ENCODE measurements at places on chromosomes 6 and 20. TPM values are rescaled to one million over a fixed set of nuclear protein-coding genes. Genes with fewer than 3 reads are reported as not detected.

PTK7 gene
- total RNA-seq: 308 TPM

RPP21 gene
- 41.2 TPM for total RNA-seq

TMEM200A gene
- total RNA-seq: 11.3 TPM

CFAP61 gene
- total RNA-seq: not detected

PLA2G7 gene
- 0.49 TPM for total RNA-seq

ASIP gene
- not detected for total RNA-seq

LRFN2 gene
- total RNA-seq: not detected

GRCh38 chr20:38112261-38112929 lies 52.7 kb downstream of the TGM2 start:
- no peak for DNase-seq

- no peak for DNase-seq
Measured at GRCh38 chr20:38581013-38581412, at the start of gene ADIG. Gene ADIG, plus strand, starts transcription at chr20:38581197. Its CDS starts 54 bp downstream, at chr20:38581251.

DNA sequence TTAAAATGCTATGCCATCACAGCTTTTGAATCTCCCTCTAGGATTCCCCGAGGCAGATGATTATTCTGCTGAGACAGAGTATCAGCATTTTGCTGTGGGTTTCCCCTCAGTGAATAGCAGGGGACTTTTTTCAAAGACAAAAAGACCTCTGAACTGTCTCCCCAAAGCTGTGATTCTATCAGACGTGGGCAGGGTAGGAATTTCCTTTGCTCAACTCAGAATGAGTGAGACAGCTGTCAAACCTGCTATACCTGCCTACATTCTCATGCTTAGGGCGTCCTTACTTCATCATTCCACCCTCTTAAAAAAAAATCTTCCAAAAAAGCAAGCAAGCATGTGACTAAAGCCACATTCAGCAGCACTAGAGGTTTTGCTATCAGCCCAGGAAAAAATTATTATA lies 147.6 kb upstream of the FAM83B start:
- no peak for DNase-seq

GRCh38 chr20:54179946-54180345 lies 6.2 kb upstream of the CYP24A1 start:
- no peak for DNase-seq

DNA sequence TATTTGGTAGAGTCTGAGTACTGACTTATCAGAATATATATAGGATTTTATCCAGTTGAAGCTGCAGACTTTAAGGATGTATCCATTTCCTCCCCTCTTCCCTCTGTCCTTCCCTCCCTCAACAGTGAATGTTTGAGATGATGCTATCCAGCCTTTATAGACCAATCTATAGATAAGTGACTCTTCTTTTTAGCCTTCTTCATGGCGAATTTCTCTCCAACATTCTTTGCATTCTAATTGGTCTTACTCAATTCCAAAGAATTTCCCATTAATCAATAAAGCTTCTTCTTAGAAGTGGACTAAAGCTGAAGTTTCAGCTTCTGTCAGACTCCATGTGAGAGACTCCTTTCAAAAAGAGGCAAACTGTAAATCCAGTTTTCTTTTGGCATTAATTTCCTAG lies 99.3 kb downstream of the AIG1 start:
- no peak for DNase-seq

GRCh38 chr20:32513031-32513866 lies 71.9 kb downstream of the NOL4L start:
- no peak for DNase-seq

GRCh38 chr6:118752803-118753202 lies 101.4 kb upstream of the CEP85L start:
- DNase-seq: no peak

GRCh38 chr6:112004201-112005012 lies 49.5 kb upstream of the CCN6 start:
- DNase-seq: no peak

DNA sequence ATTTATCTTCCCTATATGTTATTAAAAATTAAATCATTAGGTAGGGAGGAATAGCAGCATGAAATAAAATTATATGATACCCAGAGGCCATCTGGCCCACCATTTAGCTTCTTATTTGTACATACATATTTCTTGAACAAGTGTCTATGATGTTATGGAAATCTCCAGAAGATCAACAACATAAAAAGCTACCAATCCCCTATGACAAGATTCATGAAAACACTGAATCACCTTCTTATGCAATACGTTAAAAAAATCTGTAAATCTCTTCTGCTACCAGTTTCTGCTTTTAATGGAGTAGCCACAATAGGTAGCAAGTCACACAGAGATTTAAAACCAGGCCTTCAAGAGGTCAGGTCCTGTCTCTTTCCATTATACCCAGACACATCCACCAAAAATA lies 125.8 kb upstream of the ENPP5 start:
- DNase-seq: no peak

- DNase-seq: no peak
Measured at GRCh38 chr6:15343490-15344191, 97.8 kb downstream of the JARID2 start.

GRCh38 chr6:127115084-127115655 lies 3.3 kb upstream of the RSPO3 start:
- DNase-seq: no peak

GRCh38 chr20:37528446-37529213 lies 954 bp upstream of the BLCAP start:
- DNase-seq: no peak

- no peak for DNase-seq
Measured at GRCh38 chr20:24134284-24134683, 145.7 kb upstream of the GGTLC1 start.

- DNase-seq: no peak
Measured at GRCh38 chr6:14533446-14533845, 415.9 kb downstream of the CD83 start.

DNA sequence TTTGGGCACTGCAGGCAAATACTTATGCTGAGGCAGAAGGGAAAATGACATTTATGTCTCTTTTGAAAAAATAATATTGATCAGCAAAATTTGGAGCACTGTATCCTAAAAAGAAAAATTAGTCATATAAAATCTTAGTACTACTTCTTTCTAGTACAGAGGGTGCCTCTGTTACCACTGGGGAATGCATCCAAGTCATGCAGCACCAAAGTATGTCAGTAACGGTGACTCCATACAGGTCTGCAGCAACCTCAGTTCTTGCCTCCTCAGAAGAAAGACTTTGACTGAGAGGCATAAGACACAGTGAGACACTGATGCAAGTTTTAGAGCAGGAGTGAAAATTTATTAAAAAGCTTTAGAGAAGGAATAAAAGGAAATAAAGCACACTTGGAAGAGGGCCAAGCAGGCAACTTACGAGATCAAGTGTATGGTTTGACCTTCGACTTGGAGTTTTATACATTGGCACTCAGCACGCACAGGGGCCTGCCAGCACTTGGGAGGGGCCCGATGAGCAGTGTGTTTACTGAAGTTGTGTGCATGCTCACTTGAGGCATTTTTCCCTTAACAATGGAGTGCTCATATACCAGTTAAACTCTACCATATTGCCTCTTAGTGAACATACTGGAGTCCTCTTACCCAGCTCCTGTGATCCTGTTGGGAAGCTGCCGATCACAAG lies 1244.8 kb downstream of the EPHA7 start:
- DNase-seq: no peak

DNA sequence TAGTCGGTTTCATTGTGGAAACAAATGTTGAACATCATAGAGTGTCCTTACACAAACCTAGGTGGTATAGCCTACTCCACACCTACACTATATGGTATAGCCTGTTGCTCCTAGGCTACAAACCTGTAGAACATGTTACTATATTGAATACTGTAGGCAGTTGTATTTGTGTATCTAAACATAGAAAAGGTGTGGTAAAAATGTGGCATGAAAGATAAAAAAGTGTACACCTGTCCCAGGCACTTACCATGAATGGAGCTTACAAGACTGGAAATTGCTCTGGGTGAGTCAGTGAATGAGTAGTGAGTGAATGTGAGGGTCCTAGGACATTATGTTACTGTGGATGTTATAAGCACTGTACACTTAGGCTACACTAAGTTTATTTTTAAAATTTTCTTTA lies 103.0 kb downstream of the ZFAND3 start:
- DNase-seq: no peak

GRCh38 chr20:3990716-3991115 lies 24.6 kb downstream of the RNF24 start:
- no peak for DNase-seq

DNA sequence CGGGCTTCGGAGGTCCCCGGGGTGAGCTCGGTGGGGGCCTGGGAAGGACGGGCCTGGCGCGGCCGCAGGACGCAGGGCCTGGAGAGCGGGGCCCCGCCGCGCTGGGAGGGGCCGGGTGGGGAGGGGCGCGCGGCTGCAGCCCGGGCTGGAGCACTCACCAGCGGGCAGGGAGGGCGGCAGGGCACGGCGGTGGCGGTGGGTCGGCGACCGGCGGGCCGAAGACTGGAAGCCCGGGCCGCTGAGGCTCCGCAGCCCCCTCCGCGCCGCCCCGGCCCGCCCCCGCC lies at the start of gene GATA5:
GATA5 (minus strand) TSS at position 224 of the 284 bp plus-strand sequence. CDS start 474 bp downstream, outside the sequence.
- no peak for DNase-seq

DNA sequence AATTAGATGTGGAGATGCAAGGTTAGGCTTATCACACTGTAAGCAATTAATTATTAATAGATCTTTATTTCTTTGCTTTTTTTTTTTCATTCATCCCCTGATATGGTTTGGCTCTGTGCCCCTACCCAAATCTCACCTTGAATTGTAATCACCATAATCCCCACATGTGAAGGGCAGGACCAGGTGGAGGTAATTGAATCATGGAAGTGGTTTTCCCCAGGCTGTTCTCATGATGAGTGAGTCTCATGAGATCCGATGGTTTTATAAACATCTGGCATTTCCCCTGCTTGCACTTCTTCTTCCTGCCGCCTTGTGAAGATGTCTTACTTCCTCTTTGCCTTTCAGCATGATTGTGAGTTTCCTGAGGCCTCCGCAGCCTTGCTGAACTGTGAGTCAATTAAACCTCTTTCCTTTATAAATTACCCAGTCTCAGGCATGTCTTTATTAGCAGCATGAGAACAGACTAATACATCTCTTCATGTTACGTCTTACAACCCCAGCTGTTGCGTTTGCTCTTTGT lies 333.8 kb downstream of the CDH26 start:
- no peak for DNase-seq

- DNase-seq: no peak
Measured at GRCh38 chr20:5374171-5374570, 57.4 kb upstream of the PROKR2 start.

- DNase-seq: no peak
Measured at GRCh38 chr20:18728165-18728869, 85.3 kb upstream of the SCP2D1 start.

DNA sequence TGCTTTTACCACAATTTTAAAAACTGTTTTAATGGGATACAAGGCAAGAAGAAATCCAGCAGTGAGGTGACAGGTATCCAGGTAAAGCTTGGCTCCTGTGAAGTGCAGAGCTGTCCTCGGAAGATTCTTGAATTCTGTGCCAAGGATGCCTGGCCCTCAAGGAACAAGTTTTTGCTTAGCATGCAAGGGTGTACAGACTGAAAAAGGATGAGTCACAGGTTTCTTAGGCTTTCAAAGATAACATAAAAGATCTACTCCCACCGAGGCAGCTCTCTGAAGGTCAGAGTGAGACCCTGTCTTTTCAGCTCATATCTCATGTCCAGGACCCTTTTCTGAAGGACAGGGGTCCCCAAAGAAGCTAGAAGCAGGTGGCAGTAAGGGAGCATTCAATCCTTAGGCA lies 83.3 kb downstream of the CHD6 start:
- no peak for DNase-seq

DNA sequence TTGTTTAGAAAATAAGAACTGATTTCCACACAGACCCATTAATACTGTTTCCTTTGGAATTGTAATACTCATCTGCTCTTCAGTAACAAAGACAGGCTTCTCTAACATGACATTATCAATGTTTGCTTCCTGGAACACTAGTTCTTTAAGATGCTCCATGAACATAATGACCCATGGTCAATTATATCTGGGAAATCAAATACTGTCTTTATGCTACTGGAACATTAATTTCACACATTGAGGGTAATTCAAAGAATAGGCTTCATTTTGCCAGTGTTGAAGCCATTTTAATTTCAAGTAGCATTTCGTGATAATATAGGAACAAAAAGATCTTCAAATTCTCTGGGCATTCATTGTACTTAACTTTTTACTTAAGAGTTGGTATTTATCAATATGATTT lies 80.9 kb downstream of the OPN5 start:
- no peak for DNase-seq

- no peak for DNase-seq
Measured at GRCh38 chr6:115969930-115970273, 90.8 kb downstream of the FRK start.

DNA sequence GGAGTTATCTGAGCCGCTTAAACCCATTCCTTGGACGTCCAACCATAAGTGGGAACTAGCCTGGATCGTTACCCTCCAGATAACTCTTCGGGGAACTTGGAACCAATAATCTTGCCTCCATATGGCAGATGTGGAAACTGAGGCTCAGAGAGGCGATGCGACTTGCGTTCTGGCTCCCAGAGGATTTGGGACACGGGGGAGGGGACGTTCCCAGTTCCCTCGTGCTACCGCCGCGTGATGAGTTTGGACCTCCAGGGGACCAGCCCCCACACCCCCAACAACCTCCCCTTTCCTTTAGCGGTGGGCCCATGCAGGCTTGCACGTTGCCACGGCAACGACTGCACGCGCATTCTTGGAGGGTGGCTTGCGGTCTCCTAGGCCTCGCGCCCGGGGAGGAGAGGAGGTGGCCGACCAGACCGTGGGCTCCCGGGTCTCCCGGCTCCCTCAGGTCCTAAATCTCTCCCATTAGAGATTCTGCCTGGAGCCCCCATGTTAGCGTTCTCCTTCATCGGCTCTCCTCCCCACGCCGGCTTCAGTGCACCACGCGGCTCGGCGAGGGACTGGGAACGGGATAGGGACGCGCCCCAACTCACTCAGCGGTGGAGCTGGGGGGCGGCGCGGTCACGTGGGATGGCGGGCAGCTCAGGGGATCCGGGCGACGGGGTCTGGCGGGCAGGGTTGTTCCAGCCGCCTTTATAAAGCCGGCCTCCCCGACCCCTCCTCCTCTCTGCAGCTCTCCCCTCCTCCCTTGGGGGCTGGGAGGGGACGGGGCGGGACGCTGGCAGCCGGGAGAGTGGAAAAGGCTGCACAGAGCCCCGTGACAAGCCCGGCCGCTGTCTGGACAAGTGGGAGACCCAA lies at the start of gene PLTP:
PLTP (minus strand) TSS at position 670 of the 858 bp plus-strand sequence. CDS start 703 bp downstream, outside the sequence.
- peak; percentile 75 for DNase-seq

- DNase-seq: no peak
Measured at GRCh38 chr6:146200176-146200575, 171.3 kb downstream of the GRM1 start.

- no peak for DNase-seq
Measured at GRCh38 chr6:16596616-16597331, 164.5 kb downstream of the ATXN1 start.

Data from mesothelial cell of epicardium (in vitro differentiated cells).